ENCODE measurements at places on chromosomes 3 and 15.

GRCh38 chr3:152222327-152222726, 46.4 kb upstream of the MBNL1 start:
- DNase-seq: peak; percentile 35

- no peak for DNase-seq
Measured at GRCh38 chr3:39350714-39351113, 21.2 kb downstream of the CCR8 start.

DNA sequence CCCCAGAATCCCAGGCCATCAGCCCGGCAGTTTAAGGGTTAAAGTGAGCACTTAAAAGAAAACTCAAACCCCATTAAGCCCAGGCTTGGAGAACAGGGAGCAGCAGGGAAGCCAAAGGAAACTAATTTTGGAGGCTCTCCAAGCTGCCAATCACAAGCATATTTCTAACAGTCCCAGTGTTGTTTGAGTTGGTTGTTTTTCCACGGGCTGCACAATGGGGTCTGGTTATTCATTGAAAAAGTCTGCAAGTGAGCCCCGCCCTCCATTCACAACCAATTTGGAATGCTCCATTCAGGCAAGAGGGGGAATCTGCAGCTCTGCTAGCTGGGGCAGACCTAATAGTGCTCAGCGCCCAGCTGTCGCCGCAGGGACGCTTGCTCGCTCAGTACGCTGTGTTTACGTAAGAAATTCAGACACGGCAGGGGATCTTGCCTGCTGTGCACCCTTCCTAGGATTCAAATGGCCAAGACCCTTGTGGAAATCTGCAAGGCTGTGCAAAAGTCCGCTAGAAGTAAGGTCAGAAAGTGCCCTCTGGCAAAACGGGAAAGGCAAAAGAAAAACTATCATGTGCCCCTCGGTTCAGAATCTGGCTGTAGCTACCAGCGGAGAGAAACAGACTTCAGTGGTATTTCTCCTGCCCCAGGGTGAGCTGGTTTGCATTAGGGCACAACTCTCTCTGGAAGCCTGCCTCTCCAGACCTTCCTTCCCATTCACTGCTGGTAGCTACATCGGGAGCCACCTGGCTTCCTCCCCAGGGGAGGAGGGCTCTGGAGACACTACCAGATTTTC, 11.0 kb downstream of the ETV5 start:
- no peak for DNase-seq

DNA sequence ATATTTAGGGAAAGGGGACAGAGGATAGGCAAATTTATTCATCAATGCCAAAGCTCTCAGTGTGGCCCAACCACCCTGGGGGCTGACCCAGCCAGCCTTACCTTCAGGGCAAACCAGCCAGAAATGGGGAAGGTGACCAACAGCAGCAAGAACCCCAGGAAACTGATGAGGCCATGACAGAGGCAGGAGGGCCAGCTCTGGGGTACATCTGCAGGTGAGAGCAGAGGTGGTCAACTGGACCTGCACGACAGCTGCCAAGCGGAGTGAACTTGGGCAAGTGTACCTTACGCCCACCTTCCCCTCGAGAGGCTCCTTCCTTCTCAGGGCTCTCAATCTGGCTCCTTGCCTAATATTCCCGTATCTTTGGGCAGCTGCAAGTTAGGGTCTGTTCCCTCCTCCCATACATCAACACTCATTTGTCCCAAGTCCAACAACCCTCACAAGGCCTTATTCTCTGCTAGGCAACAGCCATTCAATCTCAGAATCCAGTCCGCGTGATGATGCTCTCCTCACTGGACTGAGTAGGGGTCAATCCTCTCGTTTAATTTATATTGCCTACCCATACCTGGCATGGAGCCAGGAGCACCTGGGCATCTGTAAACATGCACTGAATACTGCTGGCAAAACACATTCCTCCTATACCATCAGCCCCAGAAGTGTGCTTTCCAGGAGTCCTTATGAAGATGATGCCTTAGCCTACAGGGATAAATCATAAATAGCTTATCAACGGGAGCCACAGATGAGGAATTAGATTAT, 1.7 kb downstream of the STOML1 start:
- DNase-seq: no peak

GRCh38 chr15:85854345-85855097, 59.8 kb upstream of the KLHL25 start:
- DNase-seq: no peak

DNA sequence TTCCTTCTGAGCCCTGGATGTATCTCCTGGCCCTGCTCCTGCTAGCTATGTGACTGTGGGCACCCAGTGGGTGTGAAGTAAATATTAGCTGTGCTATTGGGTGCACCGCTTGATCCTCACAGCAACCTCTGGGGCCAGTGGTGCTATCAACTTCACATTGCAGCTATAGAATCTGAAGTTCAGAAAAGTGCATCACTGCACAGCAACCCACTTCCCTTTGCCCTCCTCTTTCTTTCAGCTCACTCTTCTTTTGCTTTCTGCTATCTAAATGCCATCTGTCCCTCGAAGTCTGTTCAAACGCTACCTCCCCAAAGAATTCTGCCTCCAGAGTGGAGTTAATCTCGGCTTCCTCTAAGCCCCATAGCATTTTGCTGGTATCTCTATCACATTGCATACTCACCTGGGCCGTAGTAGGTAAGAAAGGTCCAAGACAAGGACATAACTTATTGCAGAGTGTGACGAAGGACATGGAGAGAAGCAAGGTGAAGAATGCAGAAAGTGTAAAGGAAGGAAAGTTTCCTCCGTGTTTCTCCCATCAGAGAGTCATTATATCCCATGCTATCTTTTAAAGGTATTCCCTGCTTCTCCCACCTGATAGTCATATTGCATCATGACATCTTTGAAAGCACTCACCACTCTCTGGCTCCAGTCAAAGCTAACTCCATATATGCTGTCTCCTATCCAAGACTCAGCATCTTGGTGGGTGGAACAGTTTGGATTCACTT, 57.1 kb upstream of the BCL6 start:
- no peak for DNase-seq

GRCh38 chr3:19232566-19232965, 84.3 kb downstream of the KCNH8 start:
- DNase-seq: no peak

DNA sequence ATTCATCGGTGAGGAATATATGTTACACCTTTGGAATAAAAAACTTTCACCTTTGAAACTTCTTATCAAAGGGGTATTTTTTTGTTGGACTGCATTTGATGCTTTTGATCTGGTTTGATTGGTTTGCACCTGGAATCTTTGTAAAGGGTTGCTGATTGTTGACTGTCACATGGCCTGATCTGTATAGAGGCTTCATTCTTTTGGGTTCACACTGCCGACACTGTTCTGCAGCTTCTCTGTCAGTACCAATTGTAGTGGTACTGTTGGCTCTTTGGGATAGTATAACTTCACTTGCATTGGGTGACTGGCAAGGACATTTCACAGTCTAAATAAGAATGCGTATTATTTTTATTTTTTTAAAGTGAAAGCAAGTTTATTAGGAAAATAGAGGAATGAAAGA, 155.7 kb downstream of the DOCK3 start:
- no peak for DNase-seq

GRCh38 chr15:62966294-62967078, 76.1 kb upstream of the TPM1 start:
- no peak for DNase-seq

GRCh38 chr15:84778194-84778593, 29.8 kb downstream of the ZNF592 start:
- DNase-seq: no peak

GRCh38 chr3:141476033-141476432, 10.8 kb upstream of the RASA2 start:
- DNase-seq: no peak

DNA sequence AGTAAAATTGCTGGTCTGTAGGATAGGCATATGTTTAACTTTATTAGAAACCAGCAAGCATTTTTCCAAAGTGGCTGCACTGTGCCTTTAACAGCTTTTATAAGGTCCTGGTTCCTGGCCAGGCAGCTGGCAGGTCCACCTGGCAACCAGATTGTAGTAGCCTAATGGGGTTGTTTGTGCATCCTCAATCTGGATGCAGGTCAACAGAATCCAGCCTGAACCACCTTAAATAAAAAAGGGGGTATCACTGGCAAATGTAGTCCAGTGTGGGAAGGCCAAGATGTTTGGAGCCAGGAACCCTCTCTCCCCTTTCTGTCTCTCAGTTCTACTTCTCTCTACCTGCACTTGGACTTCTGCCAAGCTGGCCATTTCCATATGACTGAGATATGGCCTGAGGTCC, 200.3 kb downstream of the ZNF621 start:
- no peak for DNase-seq

GRCh38 chr15:66251790-66252684, 1.5 kb downstream of the MEGF11 start:
- no peak for DNase-seq

- no peak for DNase-seq
Measured at GRCh38 chr15:39444735-39445470, 136.0 kb upstream of the THBS1 start.

- DNase-seq: no peak
Measured at GRCh38 chr3:85760342-85760741, 801.6 kb downstream of the CADM2 start.

DNA sequence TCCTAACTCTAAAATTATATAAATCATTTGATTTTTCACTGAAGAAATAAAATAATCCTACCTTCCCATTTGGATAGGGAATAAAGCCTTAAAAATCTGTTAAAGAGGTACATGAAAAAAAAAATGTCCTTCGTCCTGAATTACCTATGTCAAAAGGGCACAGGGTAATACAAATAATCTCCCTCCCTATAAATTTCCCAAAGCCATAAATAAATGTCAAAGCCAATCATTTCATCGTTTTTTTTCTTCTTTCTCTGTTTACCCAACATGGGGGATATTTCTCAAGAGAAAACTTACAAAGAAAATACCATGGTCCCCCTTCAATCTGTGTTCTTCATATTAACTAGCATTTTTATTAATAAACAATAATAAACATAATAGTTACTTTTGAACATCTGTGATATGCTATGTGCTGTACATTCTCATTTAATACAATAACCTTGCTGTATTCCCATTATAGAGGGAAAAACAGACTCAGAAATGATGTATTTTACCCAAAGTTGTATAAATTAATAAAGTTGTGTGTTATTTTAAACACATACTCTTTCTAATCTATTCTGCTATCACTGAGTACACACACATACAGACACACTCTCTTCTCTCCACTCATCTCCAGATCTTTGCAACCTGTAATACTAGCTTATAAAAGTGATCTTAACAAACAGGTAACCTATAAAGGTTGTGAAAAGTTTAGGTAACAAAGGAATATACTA, 910 bp upstream of the ANKRD28 start:
- DNase-seq: no peak

GRCh38 chr3:39125841-39126500, 18.5 kb downstream of the TTC21A start:
- peak; percentile 20 for DNase-seq

DNA sequence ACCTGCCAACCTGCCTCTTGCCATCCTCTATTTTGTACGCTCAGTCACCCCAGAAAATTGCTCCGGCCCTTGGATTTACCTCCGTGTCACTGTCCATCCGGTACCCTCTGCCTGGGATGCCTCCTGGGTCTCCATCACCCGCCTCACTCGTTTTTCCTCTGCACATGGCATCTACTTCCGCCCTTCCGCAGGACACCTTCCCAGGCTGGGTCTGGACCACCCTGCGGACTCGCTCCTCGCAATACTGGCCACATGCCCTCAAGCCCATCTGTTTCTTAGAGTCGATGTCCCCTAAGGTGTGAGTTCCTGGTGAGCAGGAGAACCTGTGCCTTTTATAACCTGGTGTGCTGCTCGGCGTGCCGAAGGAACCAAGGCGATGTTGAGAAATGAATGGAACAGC, 58.5 kb downstream of the APBA2 start:
- no peak for DNase-seq

- DNase-seq: no peak
Measured at GRCh38 chr3:29255854-29256696, 24.8 kb upstream of the RBMS3 start.

GRCh38 chr3:9198899-9199335, 50.5 kb downstream of the SRGAP3 start:
- DNase-seq: no peak

DNA sequence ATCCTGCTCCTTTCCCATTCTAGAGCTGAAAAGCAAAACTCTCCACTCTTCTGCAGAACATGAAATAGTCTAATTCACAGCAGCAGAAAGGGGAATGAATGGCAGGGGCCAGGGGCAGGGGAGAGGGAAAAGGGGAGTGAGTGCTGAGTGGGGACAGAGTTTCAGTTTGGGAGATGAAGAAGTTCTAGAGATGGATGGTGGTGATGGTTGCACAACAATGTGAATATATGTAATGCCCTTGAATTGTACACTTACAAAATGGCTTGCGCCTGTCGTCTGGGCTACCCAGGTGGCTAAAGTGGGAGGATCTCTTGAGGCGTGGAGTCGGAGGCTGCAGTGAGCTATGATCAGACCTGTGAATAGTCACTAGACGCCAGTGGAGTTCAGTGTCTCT, 78.5 kb upstream of the MEF2A start:
- no peak for DNase-seq

GRCh38 chr3:128707928-128708494, 18.0 kb upstream of the RAB7A start:
- no peak for DNase-seq

- DNase-seq: no peak
Measured at GRCh38 chr3:193870376-193871219, 265.4 kb upstream of the HES1 start.

DNA sequence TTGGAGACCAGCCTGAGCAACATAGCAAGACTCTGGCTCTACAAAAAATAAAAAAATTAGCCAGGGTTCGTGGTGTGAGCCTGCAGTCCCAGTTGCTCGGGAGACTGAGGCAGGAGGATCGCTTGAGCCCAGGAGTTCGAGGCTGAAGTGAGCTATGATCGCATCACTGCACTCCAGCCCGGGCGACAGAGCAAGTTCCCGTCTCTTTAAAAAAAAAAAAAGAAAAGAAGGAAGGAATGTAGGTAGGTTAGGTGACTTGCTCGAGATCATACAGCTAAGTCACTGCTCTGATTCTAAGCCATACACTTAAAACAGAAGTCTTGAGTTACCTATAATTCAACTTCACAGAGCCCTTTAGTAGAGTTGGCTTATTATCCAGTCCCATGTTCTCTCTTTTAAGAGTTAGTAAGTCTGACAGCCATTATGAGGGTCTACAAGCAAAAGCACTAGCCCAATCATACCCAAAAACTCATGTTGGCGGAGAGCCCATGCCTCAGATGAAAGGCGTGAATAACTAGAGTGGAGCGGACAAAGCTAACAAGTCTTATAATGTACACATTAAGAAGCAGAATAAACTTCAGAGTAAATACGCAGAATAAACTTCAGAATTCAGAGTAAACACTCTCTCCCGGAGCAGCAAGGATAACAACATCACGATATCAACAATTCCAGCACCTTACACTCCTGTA, 768 bp downstream of the AAGAB start:
- peak; percentile 16 for DNase-seq

- DNase-seq: no peak
Measured at GRCh38 chr3:58090351-58090750, 82.1 kb downstream of the FLNB start.

Data from HS-5 (cell line).